ENCODE measurements at places on chromosomes 1 and 21.

GRCh38 chr1:22852144-22852655 is 120.5 kb downstream of the LACTBL1 start:
- DNase-seq, result no peak

- DNase-seq, result no peak
Measured at GRCh38 chr1:213171711-213172110, 120.7 kb downstream of the RPS6KC1 start.

DNA sequence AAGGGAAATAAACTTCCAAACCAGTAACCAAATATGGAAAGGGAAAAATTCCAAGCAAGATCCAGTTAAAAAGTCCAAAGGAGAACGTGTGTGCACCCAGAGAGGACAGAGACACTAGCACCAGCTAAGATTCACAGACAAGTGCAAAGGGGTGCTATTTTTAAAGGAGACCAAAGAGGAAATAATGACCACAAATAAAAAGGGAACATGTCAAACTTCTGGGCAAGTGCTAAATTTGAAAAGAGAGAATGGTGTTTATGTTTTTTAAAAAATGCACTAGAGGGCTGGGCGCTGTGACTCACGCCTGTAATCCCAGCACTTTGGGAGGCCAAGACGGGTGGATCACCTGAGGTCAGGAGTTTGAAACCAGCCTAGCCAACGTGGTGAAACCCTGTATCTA is 8.6 kb downstream of the JAM2 start:
- no peak for DNase-seq

GRCh38 chr21:36747815-36748383 is 49.0 kb downstream of the SIM2 start:
- DNase-seq, result peak; percentile 60

GRCh38 chr1:225987491-225988316 is 11.4 kb downstream of the SDE2 start:
- DNase-seq, result peak; percentile 45

- DNase-seq, result peak; percentile 67
Measured at GRCh38 chr1:99264201-99265021, at the start of gene PLPPR4. TSS of gene PLPPR4 (plus strand) at chr1:99264492. CDS start at chr1:99264594, 102 bp downstream.

DNA sequence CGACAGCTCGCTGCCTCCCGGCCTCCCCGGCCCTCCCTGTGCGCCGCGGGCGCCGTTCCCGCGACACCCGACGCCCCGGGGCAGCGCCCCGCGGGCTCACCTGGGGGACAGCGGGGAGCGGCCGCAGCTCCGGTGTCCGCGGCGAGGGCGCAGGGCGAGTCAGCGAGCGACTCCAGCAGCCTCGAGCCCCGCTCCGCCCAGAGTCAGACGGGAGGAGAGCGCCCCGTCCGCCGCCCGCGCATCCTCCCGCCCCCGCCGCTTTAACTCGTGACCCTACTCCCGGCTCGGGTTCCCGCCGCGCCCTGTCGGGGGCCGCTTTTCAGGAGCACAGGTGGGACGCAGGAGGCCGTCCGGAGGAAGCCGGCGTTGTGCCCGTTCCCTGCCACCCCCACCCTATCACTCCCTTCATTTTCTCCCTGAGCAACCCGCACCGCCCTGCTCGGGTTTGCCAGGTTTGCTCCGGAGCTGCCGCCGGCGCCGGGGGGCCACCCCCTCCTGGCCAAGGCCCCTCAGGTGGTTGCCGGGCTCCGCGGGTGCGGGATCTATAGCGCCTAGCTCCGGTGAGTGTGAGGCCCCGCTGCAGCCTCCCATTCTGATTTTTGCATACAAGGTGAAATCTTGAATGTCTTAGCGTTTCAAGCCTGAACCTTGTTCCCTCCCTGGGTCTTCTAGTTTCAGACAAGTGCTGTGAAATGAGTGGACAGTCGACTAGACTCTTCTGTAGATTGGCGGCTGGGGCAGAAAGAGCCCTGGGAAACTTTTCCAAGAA is at the start of gene MCOLN3:
Gene MCOLN3, minus strand, starts transcription at position 205 of the 769 bp plus-strand sequence. CDS start 3,140 bp downstream, outside the sequence.
- DNase-seq, result peak; percentile 15

GRCh38 chr1:223008808-223009207 is 134.2 kb downstream of the TLR5 start:
- DNase-seq, result no peak

DNA sequence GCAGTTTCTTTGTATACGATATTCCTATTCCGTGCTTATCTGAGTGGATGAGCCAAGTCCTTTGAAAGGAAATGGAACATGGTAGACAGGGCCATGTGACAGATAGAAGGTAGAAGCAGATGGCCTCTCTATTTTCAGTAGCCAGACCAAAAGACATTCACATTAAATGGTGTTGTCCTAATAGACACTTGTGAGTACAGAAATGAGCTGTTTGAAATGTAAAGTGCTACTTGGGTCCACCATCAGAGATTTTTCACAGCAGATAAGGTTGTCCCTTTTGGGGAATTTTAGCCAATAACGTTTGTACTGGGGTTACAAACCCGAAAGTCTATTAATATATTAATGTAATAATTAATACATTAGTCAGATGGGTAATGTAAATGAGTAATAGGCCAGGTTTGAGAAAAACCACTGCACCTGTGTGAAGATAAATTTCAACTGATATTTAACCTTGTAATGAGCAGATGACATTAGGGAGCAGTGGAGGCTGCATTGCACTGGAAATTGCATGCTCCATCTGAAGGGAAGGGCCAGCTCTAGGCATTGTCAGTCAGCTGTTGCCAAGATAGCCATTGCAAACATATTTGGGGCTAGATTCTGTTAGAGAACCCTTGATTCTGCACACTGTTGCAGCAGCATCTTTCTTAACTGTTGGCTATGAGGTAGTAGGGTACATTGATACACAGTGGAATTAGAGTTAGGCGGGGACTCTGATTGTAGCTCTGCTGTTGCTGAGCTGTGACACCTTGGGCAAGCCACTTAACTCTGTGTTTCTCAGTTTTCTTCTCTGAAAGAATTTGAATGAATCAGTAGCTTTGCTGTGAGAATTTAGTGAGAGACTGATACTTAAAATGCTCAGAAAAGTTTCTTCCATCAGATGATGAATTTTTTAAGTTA is 43.8 kb downstream of the FGGY start:
- no peak for DNase-seq

GRCh38 chr1:236288620-236288976 is 6.8 kb upstream of the ERO1B start:
- DNase-seq, result no peak

GRCh38 chr1:173505391-173505790 is 28.3 kb downstream of the PRDX6 start:
- DNase-seq, result no peak

GRCh38 chr1:35361638-35362037 is 93.1 kb downstream of the ZMYM4 start:
- DNase-seq, result no peak

DNA sequence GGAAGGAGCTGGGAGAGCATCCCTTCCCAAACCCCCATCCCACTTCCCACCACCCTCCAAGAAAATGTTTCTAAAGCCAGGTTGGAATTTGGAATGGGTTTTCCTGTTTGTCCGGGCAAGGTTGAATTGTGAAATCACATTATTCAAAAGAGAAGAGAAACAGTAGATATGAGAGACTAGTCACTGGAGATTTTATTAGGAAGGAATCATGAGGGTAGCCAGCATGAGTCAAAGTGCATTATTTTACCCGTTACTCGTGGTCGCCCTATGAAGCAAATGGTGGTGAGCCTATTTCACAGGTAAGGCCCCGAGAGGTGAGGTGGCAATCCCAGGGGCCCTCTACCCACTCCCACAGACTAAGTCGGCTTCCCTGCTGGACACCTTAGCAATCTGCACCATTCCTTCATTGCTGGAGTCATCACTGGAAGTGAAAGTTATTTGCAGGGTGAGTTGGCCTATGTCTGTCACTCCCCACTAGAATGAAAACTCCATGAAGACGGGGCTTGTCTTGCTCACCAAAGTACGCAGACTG is 52.8 kb downstream of the TOMM20 start:
- no peak for DNase-seq

- peak; percentile 28 for DNase-seq
Measured at GRCh38 chr1:163528710-163529348, 207.1 kb downstream of the NUF2 start.

- peak; percentile 85 for DNase-seq
Measured at GRCh38 chr1:231626535-231626950, at the start of gene DISC1. TSS of gene DISC1 (plus strand) at chr1:231626790. CDS start at chr1:231626868, 78 bp downstream.

GRCh38 chr21:18951271-18952038 is 547.9 kb upstream of the TMPRSS15 start:
- peak; percentile 23 for DNase-seq

DNA sequence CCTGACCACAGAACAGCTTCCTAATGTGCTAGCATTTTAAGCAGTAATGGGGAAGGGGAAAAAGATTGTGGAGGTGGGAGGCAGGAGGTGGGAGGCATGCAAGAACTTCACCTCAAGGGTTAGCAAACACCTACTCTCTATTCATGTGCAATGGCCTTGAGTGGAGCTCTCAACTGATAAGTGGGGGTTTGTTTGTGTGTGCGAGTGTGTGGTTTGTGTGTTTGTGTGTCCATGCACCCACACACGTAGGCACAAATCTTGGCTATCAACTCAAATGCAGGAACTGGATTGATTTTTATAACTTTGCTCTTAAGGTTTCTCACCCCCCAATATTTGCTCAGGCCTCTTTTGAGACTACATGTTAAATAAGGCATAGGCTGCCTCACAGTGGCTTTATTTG is 78.6 kb downstream of the SYT6 start:
- DNase-seq, result no peak

DNA sequence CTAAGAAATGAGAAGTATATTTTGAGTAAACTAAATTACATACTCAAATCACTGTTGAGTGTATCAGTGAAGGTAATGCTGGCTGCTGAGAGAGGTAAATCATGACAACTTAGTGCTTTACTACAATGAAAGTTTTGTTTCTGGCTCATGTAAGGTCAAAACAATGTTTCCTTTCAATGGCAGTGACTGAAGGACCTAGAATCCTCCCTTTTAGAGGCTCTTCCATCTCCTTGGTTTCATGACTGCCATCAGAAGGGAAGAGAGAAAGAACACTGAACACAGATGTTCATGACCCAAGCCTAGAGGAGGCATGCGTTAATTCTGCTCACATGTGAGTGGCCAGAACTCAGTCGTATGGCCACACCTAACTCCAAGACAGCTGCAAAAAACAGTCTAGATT is 130.6 kb downstream of the AKT3 start:
- DNase-seq, result no peak

DNA sequence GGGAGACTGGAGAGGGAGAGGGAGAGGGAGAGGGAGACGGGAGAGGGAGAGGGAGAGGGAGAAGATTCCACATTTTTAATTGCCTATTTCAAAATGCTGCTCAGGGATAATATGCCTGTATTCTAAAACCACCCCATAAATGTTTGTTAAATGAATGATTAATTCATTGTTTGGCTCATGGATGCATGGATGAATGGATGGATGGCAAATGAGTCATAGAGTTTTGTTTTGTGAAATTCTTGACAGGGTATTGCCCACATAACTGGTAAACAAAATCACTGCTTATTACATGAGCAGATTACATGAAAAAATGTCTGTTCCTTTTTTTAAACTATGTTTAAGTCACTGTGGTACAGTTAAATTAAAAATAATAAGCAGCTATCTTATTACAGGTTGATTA is 220.4 kb downstream of the ZP4 start:
- no peak for DNase-seq

- DNase-seq, result peak; percentile 73
Measured at GRCh38 chr1:33255347-33256220, 708 bp upstream of the ZNF362 start.

- peak; percentile 43 for DNase-seq
Measured at GRCh38 chr1:180168786-180169639, 14.3 kb downstream of the QSOX1 start.

DNA sequence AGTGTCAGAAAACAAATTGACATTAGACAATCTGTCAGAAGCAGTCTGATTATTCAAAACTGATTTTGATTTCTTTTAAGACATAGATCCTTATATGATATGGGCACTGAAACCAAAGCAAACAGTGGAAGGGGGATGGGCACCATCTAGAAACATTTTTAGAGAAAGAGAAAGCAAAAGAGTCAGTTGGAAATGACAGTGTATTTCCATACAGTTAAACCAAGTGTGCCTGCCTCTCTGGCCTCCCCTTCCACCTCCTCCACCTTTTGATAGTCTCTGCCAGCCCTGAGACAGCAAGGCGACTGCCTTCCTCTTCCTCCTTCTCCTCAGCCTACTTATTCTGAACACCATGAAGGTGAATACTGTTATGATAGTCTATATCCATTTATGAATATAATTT is 949.7 kb downstream of the AMY1C start:
- DNase-seq, result no peak

- no peak for DNase-seq
Measured at GRCh38 chr1:31447210-31447609, 34.2 kb downstream of the SERINC2 start.

DNA sequence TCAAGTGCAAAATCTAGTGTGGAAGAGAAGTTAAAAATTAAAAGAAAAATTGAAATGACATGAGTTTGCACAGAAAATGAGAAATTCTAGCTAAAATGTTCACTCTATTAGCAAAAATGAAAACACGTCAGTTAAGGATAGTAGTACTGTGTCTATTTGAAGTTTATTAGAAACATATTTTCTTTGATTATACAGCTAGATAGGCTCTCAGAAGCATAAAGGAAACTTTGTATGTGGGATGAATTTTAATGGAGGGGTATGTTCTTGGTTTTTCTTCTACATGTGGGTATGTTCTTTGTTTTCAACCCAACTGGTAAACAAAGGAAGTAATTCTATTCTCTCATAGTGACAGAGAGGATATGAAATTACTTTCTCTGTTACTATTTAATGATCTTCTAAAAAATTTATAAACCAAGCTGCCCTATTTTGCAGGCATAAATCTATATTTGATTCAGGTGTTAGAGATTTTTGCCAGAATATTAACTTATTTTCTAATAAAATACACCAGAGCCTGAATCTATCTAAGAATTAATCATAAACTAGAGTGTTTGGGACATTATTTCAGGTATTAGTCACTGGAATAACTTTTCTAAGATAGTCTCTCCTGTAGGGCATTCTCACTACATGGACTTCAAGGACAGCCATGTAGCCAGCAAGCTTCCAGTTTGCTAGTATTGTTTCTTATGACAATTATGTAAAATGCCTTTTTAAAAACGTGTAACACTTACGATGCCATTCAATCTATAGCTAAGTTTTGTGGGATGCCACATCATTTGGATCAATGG is 15.8 kb downstream of the GPSM2 start:
- DNase-seq, result peak; percentile 41

DNA sequence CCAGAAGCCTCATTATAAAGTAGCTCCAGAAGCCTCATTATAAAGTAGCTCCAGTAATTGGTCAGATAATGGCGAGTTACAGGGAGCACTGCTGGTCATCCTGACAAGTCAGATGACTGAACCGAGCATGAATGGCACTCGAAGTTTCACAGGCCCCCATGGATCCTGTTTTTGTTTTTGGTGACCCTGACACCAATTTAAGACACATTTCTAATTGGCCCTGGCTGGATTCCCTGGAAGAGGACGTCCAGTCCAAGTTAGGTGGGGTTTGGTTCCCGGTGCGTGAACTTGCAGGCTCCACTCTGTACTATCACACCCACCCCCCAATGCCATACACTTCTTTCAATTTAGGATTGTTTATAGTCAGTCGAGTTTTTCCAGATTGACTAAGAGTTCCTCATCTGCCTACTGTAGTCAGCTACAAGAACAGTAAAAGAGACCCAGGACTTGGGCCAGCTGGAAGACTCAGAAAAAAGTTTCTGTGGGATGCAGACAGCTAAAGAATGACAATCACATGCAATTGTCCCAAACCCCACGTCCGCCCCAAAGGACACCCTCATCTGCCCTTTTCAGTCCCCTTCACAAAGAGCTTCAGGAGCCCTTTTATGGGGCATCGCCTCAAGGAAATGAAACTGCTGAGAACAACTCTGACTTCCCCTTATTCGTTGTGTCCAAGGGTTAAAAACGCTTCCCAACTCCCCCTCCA is 2.7 kb downstream of the DHRS3 start:
- DNase-seq, result no peak

Measured in fibroblast of skin of back (primary cell).